ENCODE measurements at places on chromosomes 6 and 20.

DNA sequence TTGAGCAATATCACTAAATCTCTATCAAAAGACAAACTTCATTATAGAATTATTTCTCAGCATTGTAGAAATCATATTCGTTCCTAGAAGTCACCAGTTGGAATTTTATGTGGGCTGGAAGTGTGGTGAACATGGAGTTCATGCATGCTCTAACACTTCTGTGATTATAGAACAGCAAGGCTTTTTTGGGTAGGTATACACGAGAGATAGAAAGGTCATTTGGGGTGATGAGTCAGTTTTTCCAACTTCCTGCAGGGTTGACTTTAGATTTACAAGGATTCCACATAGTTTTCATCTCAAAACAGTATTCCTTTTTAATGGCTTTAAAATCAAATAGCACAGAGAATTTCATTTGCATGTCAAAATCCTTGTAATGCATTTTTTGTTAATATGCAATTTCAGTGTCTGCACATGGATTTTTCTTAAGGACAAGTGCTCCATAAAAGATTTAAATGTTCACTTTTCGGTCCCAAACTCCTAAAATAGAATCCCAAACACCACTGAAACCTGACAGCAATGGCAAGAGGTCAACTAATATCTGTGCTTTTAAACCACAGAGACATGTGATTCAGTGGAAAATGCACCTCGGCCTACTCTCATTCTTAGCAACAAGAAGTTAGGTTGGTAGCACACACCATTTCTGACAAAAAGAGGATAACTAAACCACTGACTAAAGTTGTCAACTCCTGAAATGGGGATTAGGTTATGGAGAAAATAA, 211.0 kb downstream of the MOXD1 start:
- no peak for DNase-seq

DNA sequence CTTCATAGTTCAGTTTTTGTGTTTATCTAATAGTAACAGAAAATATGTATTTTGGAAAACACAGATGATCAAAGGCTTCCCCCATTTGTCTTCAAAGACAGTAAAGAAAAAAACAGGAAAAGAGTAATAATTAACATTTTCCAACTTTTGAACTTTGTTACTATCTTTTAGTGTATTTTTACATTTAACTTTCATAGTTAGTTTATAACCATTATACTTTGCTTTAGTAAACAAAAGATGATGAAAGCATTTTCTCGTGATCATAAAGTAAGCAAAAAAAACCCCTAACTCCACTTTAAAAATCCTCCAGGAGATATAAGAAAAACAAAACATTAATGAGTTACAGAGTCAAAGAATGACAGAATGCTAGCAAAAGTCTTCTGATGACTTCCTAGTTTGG, 13.6 kb upstream of the GPRC6A start:
- DNase-seq = no peak

GRCh38 chr6:154267508-154268106, 89.0 kb downstream of the IPCEF1 start:
- no peak for DNase-seq

- no peak for DNase-seq
Observed at GRCh38 chr20:53990768-53991450, 79.5 kb downstream of the BCAS1 start.

GRCh38 chr6:16654701-16655100, 106.6 kb downstream of the ATXN1 start:
- no peak for DNase-seq

Data from NCI-H510A (cell line).